ENCODE measurements at places on chromosomes 3 and 15.

DNA sequence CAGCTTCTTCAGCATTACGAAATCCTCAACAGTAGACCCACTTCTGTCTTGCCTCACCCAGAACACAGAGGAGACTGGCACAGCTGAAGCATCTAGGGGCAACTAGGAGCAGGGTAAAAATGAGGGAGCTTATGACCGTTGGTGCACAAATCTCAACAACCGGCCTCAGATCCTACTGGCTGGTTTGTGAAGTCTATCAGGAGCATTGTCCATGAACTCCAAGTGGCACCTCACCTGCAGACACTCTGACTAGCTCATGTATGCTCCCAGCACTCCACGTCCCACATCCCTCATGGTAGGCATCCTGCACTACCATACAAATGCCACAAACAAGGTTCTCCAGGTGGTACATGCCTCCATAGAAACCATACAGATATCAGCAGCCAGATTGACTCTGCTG, 163.1 kb downstream of the TLE3 start:
- no peak for DNase-seq

DNA sequence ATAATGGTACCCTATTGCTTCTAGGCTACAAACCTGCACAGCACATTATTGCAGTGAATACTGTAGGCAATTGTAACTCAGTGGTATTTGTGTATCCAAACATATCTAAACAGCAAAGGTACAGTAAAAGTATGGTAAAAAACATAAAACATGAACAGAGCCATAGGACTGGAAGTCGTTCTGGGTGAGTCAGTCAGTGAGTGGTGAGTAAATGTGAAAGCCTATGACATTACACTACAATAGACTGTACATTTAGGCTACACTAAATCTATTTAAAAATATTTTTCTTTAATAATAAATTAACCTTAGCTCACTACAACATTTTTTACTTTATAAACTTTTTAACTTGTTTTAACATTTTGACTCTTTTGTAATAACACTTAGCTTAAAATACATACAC, 21.3 kb downstream of the RAB6B start:
- no peak for DNase-seq

GRCh38 chr3:48247401-48247811, 6.5 kb downstream of the ZNF589 start:
- no peak for DNase-seq

GRCh38 chr15:75198560-75199356, 2.9 kb upstream of the C15orf39 start:
- no peak for DNase-seq

DNA sequence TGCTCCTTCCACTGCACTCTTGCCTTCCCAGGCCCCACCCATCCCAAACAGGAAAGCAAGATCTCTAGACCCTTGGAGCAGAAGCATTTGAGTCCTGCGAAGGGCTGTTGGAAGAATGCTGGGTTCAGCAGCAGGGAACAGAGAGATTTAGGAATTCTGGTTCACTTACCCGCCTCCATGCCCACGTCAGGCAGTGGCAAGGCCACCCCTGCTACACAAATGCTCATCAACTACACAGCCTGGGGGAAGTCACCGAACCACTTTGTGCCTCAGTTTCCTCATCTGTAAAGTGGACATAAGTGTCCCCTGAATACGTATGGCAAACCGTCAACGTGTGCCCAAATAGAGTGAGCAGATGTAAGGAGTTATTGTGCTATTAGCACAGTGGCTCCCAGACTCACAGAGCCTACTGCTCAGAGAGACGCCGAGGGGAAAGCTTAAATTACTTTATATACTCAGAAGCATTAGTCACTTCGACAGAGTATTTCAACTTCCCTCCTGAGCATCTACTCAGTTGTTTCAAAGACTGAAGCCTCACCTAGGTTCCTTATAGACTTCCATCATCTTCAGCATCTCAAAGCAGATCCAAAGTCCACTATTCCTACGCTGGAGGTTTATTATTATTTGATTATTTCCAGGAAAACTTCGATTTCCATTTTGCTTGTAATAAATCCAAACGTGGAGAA, 905 bp downstream of the HOMER2 start:
- no peak for DNase-seq

- no peak for DNase-seq
Observed at GRCh38 chr15:57323806-57324589, 52.3 kb upstream of the CGNL1 start.

- DNase-seq: no peak
Observed at GRCh38 chr3:120791913-120792312, 49.4 kb downstream of the GTF2E1 start.

- no peak for DNase-seq
Observed at GRCh38 chr3:182925330-182925943, 54.9 kb downstream of the DCUN1D1 start.

- no peak for DNase-seq
Observed at GRCh38 chr3:137121704-137122314, 164.0 kb downstream of the IL20RB start.

- no peak for DNase-seq
Observed at GRCh38 chr15:76274226-76274625, 37.0 kb downstream of the ETFA start.
